NCI-H1417 treated with DMSO at 0.1 percent for 48 hours (cell line): ENCODE measurements at places on chromosomes 7 and 10.

- DNase-seq, result no peak
These were observed 399.0 kb upstream of the C7orf33 start for GRCh38 chr7:148191391-148192065.

- DNase-seq, result no peak
These were observed 100.8 kb downstream of the ACTR3B start for GRCh38 chr7:152860310-152860709.

DNA sequence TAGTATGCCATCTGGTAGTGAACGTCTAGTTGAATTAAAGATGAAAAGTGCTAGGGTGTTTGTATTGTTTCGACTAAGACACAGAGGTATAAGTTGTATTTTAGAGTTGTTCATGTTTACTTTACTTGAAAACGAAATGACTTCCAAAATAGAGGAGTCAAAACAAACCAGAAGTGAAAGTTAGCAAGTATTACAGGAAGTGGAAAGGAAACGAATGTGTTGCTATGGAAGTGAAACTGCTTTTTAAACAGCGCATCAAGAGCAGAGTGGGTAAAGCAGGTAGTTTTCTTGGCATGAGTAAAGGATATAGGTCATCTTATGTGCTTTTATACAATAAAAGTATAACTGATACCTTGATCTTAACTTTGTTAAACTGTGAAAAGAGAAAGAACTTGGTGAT is 20.0 kb upstream of the GALNTL5 start:
- DNase-seq, result no peak

- no peak for DNase-seq
These were observed 79.1 kb upstream of the KCNMA1 start for GRCh38 chr10:77716458-77717317.

DNA sequence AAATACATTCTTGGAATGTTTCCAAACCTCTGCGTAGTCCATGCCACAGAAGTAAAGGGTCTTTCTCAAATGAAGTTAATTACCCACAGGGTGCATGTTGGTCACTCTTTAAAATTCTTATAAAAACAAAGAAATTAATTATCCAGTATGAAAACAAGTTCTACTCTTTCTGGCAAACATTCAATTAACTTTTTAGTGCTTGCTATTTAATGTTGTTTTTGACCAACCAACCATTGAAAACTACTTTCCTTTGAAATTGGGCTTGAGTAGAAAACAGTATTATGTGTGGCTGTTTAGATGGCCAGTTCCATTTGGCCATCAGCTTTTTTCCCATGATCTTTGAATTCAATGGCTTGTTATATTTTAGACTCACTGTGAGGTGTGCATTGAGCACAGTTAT is 83.0 kb downstream of the TAF3 start:
- DNase-seq, result no peak

DNA sequence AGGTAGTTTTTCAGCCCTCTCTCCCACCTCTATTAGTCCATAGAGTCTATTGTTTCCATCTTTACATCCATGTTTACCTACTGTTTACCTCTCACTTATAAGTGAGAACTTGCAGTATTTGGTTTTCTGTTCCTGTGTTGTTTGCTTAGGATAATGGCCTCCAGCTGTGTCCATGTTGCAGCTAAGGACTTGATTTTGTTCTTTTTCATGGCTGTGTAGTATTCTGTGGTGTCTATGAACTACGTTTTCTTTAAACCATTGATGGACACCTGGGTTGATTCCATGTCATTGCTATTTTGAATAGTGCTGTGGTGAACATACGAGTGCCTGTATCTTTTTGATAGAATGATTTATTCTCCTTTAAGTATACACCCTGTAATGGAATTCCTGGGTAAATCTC is 292.4 kb downstream of the PHF14 start:
- no peak for DNase-seq

DNA sequence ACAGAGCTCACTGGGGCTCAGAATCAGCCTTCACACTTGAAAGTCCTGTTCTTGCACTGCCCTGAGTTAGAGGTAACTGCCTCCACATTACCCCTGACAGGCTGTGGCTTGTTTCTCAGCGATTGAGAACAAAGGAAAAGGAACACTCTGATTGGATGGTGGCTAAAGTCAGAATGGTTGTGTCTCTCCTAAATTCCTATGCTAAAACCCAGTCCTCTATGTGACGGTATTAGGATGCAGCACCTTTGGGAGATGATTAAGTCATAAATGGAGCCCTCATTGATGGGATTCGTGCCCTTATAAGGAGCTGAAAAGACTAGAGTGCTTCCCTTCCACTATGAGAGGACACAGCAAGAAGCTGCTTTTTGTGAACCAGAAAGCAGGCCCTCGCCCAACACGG is 38.9 kb upstream of the DGKI start:
- DNase-seq, result no peak

- DNase-seq, result no peak
These were observed 119.1 kb downstream of the HIP1 start for GRCh38 chr7:75619636-75620035.

GRCh38 chr7:108296911-108297310 is 159.3 kb downstream of the NRCAM start:
- no peak for DNase-seq

- DNase-seq, result no peak
These were observed 500 bp downstream of the CUL1 start for GRCh38 chr7:148699024-148699781.

- no peak for DNase-seq
These were observed 1.1 kb upstream of the ASB10 start for GRCh38 chr7:151188252-151188542.

DNA sequence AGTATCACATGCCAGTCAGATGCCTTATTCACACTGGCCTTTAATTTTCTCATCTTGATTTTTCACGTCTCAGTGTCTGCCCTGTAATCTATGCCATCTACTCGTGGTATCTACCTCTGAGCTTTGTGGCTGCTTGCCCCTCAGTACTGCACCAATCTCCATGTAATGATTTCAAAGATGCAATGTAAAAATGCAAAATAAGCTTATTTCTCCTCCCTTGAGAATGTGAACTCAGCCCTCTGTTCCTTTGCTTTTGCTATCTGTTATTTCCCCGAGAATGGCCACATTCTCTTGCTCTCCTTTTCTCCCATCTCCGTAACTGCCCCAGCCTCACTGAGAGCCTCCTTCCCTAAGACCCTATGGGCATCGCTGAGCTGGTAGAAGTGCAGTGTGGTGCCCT is 317.5 kb downstream of the SFMBT2 start:
- DNase-seq, result no peak

DNA sequence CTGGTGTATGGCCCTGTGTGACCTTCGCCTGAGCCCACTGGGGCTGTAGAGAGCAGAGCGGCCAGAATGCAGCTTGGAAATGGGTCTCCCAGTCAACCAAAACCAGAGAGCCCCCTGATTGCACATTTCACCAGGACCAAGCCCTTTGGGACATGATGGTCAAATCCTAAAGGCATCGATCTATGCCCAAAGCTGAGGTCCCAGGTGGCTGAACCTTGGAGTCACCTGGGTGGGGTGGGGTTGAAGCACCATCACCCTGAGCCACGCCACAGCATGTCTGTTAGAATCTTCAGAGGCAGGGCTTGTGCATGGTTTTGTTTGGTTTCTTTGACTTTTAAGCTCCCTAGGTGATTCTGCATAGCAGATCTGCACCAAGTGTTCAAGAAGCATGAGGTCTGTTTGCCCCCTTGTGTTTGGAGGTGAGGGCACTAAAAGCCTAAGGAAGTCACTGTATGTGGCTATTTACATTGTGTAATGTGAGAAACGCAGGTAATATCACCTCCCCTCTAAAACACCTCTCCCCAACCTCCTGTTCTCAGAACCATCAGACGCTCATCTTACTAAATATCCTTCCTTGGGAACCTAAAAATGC is 9.6 kb downstream of the PKD1L1 start:
- no peak for DNase-seq

GRCh38 chr10:132175907-132176581 is 10.7 kb upstream of the DPYSL4 start:
- no peak for DNase-seq

DNA sequence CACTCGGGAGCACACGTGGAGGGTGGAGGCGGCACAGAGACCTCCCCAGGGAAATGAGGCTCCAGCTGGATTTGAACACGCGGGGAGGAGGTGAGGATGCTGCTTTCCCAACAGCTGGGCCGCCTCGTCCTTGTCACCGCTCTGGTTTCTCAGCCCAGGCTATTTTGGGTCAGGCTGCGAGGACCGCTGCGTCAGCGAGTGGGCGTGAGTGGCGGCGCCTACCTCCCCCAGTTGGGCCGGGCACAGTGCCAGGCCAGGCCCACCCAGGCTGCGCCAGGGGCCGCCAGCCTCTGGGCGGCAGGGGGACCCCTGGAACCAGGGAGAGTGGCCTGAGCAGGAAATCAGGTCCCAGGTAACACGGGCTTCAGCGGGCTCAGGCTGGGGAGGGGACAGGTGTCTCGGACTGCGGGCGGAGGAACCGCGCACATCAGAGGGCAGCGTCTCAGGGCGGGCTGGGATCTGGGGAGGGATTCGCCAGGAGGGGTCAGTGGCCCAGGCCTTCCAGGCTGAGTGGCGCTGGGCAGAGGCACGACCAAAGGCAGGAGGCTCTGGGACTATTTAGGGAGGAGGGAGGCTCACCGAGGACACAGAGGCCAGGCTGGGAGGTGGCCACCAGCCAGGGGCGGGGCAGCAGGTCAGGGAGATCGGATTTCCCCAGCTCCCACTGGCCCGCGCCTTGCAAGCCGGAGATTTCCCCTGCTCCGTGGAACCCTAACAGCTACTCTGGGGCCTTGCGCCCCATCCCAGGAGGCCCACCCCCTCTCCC is 125.2 kb upstream of the RET start:
- DNase-seq, result no peak

DNA sequence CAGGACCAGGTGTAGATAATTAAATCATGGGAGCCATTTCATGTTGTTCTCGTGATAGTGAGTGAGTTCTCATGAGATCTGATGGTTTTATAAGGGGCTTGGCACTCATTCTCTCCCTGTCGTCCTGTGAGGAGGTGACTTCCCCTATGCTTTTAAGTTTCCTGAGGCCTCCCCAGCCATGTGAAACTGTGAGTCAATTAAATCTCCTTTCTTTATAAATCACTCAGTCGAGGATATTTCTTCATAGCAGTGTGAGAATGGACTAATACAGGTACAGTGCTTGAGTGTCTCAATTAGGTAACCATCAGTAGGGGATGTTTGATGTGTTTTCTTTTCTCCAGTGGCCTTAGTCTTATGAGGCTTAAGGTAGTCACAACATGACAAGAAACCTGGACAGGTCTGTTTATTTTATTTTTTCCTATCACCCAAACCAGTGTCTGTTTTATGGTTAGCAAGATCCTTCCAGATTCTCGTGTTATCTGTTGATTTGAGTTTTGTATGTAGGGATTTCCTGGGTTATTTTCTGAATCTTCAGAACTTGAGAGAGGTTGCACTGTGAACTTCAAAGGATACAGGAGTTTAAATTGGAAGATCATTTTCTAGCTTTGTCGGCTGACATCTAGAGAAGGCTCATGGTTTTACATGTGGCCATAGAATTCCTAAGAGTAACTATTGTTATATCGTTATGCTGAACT is 32.1 kb downstream of the UMAD1 start:
- no peak for DNase-seq

GRCh38 chr7:77975672-77976480 is 177.3 kb downstream of the PHTF2 start:
- DNase-seq, result no peak

DNA sequence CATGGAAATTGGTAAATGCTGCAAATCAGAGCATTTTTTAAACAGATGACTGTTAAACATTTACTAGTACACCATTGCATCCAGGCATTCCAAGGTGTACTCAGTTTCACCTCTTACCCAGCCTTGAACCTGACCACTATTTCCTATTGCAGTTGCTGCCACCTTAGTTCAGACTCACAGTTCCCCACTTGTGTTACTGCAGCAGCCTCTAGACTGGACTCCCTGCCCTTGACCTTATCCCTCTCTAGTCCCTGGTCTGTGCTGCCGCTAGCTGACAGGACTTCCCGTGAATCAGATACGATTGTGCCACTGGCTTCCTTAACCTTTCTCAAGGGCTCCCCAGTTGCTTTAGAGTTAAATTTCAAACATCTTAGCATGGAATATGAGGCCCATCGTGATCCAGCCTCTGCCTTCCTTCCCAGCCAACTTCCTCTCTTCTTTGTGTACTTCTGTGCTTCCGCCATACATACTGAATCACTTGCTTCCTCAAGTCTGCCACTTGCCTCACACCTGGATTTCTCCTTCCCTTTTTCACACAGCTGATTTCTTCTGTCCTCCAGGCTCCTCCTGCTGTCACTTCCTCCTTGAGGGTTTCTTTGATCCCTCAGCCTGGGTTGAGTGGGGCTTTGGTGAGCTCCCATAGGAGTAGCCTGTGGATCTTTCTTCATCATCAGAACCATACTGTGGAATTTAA is 118.7 kb upstream of the GJD4 start:
- no peak for DNase-seq

- no peak for DNase-seq
These were observed 955.6 kb downstream of the GATA3 start for GRCh38 chr10:9010093-9010492.

DNA sequence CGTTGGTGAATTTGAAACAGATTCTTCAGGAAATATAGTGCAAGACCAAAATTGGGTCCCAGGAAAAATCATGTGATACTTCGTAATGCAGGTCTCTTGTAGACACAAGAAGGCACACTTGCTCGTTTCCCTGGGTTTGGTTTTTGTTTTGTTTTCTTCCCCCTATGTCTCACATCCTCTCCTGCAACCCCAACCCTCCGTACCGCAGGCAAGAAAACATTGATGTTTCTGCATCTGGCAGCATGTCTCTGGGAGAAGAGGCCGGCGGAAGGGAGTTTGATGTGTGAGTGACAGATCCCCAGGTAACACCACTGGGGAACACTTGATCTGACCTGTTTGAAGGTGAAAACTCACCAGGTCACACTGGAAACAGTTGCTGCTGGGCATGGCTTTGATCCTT is 718.5 kb downstream of the AUTS2 start:
- DNase-seq, result no peak

DNA sequence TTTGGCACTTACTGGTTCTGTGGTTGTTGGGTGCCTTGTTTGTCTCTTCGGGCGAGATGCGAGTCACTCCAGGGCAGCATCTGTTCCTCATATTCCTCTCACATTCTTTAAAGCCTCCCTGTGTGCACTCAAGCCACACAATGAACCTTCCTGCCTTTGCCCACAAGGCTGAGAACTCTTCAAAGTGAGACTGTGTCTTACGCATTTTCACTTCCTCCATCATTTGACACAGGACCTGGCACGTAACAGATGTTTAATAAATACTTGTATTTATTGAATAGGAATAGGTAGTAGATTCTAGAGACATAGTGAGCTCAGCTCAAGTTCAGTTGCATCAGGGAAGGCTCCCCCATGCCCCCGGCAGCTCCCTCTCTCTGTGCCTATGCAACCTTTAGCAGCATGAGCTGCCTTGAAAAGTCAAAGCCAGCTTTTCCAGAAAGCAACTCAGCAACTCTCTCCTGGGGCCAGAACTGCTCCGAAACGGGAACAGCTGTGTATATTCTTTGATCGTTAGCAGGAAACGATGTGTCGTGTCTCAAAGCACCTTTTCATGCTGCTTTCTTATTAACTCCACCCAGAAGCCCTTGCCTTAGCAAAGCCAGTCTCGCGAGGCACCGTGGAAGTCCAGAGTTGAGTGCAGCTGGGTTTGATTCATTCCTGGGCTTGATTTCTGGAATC is 97.5 kb downstream of the PFKFB3 start:
- no peak for DNase-seq

- no peak for DNase-seq
These were observed 93.9 kb downstream of the ATXN7L1 start for GRCh38 chr7:105782391-105783042.

- DNase-seq, result no peak
These were observed 37.1 kb upstream of the TOMM7 start for GRCh38 chr7:22859641-22860290.

- DNase-seq, result no peak
These were observed 144.5 kb upstream of the YAE1 start for GRCh38 chr7:39421661-39422060.
